Activated effector memory CD4-positive, alpha-beta T cell treated with anti-CD3 and anti-CD28 coated beads, Interleukin-2, amount 50 U/mL, for 16 hours (primary cell): ENCODE measurements at places on chromosomes 1 and 21.

DNA sequence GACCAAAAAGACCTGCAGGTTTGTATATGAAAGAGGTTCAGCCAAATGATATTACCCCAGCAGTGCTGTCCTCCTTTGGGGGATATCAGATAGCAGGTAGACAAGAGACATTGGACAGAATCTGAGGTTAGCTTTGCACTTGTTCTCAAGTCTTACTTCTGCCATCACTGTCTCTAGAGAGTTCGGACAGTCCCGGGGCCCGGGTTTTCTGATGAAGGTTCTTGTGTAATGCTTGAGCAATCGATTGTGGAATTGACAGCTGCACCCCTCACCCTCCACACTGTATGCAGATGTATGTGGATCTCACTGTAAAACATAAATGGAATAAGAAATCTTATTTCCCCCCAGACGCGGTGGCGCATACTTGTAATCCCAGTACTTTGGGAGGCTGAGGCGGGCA lies 56.2 kb upstream of the MORC3 start:
- no peak for DNase-seq

DNA sequence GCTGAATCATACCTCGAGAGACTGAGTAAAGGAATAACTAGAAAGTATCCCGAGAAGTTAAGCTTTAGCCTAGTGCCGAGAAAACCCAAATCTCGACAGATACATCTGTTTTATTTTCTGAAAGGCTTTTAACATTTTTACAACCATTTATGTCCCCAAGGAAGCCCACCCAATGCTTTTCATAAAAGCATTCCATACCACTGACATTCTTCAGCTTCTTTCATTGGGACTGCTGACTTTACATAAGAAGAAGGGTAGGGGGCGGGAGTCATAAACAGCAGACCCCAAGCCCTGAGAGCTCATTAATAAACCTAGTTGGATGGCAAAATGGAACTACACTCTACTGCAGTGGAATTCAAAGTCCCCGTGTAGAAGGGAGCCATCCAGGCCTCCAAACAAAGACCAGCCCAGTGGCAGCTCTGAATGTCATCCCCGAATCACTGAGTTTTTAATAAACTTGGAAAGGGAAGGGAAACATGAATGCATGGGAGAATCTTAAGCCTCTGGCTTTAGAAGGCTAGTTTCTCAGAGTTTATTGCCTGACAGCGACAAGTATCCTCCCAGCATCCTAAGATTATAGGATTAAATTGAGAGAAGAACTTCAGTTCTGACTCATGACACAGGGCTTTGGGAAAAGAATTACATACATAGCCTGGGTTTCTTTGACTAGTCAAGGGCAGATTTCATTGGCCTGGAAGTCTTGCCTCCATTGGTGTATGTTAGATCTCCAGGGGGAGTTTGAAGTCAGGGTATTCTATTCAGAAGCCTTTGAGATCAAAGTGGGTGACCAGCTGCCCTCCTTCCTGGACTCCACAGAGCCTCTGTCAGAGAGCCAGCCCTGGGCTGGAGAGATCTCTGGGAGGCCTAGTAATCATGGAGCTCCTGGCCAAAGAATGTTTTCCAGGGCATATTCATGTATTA lies 3.7 kb downstream of the ATF3 start:
- DNase-seq = no peak

- DNase-seq = no peak
These were observed 206.0 kb upstream of the USP24 start for GRCh38 chr1:55420929-55421716.

GRCh38 chr1:64320470-64320869 lies 117.0 kb downstream of the UBE2U start:
- DNase-seq = no peak

- no peak for DNase-seq
These were observed 82.4 kb upstream of the CD1D start for GRCh38 chr1:158098256-158098655.

- no peak for DNase-seq
These were observed 33.3 kb downstream of the PTPRC start for GRCh38 chr1:198672124-198672523.

GRCh38 chr1:14661222-14661621 lies 62.7 kb downstream of the KAZN start:
- no peak for DNase-seq

- DNase-seq = peak; percentile 94
These were observed at the start of gene CDC14A for GRCh38 chr1:100352267-100353070. Gene CDC14A, plus strand, starts transcription at chr1:100352506. Its CDS starts 449 bp downstream, at chr1:100352955.

DNA sequence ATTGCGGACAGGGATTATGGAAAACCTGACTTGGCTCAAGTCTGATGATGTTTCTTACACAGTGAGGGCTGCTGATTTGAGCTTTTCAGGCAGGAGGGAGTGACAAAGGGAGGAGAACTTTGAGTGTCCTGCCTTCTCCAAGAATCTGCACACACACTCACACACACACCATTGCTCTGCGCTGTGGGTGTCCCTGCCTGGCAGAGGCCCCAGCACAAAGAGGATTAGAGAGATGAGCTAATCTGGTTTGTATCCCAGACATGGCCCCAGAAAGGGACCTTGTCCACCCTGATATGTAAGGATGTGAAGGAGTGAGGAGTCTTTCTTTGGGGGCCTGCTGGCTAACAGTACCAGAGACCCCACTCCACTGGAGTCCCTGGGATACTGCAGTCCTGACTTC lies 5.9 kb upstream of the WNT2B start:
- no peak for DNase-seq

DNA sequence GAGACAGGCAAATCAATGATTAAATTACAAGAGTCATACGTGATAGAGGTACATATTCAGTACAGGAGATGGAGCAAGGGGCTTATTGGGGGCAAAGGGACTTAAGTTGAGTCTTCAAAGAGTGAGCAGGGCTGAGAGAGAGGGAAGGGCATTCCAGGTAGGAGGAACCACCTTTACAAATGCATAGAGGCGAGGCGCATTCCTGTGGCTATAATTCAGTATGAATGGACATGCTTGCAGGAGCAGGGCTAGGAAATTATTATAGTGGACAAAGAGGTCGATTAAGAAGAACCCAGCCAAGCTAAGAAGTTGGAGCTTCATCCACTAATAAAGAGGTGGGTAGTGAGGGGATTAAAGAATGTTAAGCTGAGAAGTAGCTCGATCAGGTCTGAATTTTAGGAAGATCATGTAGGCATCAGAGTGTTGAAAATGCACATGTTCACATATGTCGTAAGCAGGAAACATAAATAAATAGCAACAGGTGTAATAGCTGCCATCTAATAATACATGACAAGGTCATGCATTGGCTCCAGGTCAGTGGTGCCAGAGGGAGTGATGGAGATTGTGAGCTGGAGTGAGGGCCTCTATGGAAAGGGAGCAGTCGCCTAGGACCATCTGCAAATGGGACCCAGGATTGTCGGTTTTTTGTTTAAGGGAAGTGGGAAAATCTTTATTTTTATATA lies 12.0 kb upstream of the HNRNPU start:
- DNase-seq = no peak

DNA sequence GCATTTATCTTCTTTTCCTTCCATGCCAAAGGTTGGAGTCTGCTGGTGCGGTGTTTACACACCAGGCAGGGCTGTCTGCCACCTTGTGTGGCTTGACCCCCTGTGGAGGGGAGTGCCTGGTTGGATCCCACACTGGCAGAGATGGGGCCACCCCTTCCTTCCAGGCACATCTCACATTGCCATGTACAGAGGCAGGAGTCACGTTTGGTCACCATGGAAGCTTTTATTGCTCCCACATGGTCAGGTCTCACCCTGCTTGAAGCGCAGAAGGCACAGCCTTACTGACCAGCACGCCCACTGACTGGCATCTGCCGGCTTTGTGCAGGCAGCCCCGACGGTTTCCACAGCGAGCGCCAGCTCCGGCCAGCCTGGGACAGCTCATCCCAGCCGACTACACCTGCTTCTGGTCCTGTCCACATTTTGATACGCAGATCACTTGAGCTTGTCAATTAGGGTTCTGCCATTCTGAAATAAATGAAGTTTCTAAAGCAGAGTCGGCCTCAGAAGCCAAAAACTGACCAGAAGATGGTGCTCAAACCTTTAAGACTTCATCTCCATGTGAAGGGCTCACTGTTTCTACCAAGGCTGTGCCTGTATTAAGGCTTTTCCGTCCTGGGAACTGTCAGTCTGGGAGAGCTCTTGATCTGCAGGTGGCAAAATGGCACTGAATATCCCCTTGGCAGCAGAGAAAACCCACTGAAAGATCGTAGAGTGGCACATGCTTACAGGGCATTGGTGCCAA lies 35.6 kb upstream of the EPHA8 start:
- DNase-seq = no peak

DNA sequence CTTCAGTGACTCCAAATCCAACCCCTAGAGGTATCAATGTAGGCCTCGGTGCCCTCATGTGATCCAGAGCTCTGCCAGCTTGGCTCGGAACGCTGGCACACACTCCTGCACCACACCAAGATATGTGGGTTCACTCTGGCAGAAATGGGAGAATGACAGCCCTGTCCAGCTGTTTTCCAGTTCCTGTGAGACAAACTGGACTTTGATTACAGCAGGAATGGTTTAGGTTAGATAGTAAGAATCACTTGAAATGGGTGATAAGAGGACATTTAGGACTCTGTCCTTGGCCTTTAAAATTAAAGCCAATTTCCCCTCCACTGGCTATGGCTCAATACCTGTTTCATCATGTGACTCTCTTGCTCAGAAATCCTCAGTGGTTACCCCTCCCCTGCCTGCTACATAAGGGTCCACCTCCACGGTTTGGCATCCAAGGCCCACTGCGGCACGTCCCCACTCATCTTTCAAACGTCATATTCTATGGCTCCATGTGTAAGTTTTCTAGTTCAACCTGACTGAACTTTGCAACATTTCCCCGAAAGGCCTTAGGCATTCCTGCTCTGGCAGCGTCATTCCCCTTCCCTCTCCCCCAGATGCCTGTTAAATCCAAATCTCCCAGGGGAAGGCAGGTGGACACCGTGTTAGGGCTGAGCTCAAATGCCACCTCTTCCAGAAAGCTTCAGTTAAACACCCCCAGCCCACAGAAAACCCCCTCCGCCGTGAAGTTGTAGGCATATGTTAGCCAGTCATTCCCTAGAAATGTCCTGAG lies 44.7 kb downstream of the PLEKHA6 start:
- no peak for DNase-seq

DNA sequence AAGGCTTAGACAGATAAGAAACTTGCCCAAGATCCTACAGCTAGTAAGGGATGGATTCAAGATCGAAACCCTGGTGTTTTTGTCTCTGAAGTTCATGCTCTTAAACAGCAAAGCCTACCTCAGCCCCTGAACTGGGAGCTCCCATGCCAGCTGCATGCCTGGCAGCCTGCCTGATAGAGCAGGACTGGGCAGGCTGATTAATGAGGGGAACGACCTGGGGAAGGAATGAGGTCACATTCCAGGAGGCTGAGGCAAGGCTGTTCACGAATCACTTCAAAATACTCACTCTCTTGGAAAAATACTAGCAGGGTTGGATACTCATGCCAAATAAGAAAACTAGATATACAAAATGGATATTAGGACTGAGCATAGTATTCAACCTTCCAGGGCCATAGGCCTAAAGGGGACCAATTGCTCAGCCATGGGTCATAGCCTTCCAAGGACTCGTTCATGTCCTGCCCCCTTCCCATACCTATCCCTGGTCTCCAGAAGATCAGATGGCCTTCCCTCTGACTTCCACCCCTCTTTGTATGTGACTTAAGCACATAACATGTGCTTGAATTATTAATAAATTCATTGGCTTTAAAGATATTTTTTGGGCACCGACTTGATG lies 15.6 kb upstream of the TACSTD2 start:
- DNase-seq = no peak

DNA sequence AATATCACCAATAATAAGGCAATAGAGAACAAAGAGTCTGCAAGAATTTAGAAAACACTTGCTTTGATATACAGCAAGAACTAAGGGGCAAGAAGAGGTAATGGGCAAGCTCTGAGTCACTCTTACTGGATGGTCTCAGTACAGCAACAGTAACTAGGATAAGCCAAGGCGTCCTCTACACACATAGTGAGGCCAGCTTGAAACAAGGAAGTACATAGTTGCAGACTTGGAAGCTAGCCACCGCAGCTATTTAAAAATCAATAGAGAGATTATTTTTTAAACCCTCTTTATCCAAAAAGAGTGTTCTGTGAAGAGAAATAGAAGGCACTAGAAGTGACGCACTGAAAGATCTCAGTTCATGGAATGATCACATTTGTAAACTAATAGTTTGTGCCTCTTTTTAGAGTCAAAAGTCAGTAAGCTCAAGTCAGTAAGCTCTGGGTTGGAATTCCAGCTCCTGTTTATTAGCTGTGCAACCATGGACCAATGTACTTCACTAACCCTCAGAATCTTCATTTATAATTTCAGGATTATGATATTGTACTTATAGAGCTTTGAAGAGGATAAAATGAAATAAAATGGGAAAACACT lies 118.6 kb downstream of the AKT3 start:
- no peak for DNase-seq

- DNase-seq = no peak
These were observed 535.0 kb downstream of the AJAP1 start for GRCh38 chr1:5189384-5189783.

DNA sequence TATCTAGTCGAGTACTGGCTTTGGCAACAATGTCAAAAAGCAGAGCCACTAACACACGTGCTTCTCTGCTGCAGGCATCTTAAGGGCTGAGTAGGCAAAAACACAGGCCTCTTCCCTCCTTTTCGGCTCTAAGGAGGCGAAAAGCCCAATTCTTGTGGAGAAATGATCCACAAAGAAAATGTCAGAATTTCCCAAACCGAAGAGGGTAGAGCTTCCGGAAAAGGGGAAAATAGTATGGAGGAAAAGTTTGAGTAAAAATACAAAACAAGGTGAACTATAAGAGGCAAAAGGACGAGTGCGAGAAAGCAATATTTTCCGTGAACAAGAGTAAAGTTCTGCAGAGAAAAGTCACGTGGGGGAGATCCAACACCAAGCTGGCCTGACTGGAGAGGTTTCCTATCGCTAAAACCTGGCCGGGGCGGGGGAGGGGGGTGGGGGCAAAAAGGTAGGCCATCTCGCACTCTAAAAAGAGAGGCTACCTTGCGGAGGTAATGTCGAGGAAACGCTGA lies 551 bp downstream of the ZRANB2 start:
- no peak for DNase-seq

- DNase-seq = no peak
These were observed 13.3 kb downstream of the MFAP2 start for GRCh38 chr1:16967095-16967575.

DNA sequence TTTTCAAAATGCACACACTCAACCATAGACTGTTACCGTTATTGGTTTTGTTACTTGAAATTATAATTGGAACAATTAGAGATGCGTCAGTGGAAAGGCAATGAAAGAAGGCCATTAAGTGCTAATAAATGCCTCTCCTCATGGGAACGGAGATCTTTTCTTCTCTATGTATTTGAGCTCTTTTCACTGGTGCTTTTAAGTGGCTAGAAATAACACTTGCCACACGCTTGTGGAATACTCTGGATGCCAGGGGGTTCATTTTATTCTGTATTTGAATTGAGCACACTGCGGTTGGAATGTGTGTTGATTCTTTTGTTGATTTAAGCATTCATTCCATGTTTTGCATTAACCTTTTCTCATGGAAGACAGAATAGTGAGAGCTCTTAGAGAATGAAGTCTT lies 68.4 kb downstream of the DNM3 start:
- DNase-seq = no peak

GRCh38 chr1:57968321-57968720 lies 544.5 kb upstream of the DAB1 start:
- DNase-seq = no peak
